NCI-H1436 treated with DMSO at 0.1 percent for 48 hours (cell line): ENCODE measurements at places on chromosomes 2 and 18.

DNA sequence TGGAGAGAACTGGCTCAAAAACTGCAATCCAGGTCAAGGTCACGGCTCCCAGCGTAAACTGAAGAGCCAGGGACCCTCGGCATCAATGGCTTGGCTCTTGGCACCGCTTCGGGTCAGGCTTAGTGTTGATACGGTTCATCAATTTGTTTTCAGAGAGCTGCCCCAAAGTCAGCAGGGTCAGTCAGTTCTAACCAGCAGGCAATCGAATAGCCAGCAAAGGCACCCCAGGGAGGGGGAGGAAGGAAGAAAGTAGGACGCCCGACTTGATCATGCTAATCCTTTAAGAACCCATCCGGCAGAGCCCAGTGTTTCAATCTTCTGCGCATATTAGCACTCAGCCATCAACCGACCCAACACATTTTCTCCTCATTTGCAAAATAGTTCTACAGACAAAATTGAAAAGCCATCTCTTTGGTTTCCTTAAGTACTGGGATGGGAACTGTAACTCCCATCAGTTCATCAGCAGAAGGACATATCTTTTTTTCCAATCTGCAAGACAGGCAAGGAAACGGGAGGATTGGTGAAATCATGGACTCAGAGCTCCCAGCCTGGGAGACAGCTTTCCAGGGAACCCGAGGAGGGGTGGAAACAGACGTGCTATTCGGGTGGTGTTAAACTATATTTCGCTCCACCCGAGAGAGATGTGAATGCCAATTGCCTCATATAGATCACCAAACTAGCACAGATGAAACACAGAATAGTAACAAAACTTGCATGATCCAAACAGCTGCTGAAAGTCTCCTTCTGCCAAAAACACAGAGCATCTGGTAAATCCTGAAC, 40.7 kb upstream of the CABLES1 start:
- DNase-seq = no peak

DNA sequence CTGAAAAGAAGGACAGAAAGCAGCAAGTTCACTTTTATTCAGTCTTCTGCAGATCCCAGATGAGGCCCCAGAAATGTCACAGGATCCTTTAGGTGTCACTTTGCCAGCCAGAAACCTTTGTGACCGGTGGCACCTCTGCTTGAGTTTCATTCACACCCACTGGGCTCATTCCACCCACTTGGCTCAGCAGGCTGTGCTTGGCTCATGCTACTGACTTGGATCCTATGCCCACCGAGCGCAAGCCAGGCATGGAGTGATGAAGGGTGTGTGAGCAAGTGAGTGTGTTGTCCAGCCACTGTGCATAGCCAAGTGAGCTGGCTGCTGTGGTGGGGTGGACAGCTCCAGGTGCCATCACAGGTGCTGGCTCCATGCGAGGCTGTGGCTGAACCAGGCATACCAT, 357.0 kb upstream of the GULP1 start:
- DNase-seq = no peak

DNA sequence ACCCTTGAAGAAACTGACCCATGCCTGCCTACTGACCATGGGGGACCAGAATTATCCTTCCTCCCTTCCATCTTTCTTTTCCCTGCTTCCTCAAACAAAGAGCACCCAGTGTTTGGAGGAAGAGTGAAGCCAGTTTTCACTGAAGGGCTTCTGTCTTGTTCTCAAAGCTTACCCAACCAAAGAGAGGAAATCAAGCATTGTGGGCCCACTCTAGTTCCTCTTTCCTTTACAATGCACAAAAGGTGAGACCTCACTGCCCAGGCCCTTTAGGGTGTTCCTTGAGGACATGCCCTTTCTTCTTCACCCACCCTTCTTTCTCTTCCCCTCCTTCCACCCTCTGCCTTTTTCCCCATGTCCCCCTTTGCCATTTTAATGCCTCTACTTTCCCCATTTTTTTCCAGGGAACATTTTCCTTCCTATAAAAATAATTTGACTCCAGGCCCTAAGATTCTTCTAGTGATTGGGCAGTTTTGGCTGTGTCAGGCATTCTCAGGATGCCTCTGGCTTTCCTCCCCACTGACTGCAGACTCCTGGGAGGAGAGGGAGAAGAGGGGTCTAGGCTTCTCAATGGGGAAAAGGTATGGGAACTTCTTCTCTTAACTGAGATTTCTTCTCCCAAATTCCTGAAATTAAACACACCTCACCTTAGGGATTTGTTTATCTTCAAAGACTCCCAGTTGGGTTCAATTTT, 126.6 kb upstream of the RMDN2 start:
- DNase-seq = no peak

DNA sequence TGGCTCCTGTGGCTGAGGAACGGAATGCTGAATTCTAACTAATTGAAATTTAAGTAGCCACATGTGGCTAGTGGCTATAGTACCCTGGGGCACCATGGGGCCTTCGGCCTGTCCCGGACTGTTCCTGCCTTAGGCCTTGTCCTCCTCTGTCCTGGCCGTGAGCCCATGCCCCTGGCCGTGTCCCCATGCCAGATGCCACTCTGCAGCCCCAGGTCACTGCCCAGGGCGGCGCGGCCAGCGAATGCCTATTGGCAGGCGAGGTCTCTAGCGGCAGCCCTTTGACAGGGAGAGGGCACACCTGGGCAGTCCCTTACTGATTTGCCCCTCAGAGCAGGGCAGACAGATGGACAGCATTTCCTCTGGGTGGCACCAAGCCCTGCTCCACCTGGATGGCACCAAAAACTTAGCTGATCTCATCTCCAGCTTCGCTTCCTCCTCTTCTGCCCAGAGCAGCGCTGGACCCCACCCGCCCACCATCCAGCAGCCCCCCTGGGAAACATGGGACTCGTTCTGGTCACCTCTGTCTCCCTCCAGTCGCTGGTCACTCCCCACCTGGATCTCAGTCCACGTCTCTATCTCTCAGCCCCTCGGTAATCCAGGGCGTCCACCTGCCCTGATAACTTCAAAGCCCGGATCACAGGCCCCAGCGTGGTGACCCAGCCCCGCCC, 1.1 kb upstream of the DGKD start:
- DNase-seq = no peak

DNA sequence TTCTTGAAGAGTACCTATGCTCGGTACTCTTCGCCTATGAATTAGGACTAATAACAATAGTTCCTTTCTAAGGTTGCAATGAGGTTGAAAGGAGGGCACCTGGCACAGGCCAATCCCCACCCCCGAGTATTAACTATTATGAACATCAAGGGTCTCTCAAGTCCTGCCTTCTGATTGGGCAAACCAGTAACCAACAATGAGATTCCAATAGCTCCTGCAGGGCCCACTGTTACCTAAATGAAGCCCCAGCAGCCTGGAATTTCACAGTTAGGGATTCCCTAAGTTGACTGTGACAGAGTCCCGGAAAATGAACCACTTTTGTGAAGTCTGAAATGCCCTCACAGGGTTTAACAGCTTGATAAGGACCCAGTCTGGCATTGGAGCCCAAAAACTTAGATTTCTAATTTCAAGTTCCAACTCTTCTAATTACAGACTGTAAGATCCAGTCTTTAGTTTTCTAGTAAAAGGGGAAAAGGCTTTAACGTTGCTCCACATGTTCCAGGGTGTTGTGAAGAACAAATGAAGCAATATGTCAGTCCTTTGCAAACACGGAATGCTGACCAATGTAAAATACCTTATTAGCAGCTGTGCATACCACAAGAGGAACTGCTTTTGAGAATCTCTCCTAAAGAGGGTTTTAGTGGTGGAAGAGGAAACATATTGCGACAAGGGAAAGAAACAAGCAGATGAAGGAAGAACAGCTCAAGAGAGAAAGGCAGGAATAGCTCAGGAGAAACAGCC, 277.7 kb upstream of the MAP2 start:
- DNase-seq = no peak

DNA sequence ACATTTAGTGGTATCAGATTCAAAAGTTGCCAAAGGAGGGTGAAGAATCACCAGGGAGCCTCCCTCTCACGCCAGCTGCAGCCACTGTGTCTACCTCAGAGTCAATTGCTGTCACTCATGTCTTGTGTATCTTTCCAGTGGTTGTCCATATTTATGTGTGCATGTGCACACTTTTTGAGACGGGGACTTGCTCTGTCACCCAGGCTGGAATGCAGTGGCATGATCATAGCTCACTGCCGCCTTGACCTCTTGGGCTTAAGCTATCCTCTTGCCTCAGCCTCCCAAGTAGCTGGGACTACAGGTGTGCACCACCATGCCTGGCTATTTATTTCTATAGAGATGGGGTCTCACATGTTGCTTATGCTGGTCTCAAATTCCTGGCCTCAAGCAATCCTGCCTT, 4.0 kb downstream of the MOCOS start:
- DNase-seq = no peak

DNA sequence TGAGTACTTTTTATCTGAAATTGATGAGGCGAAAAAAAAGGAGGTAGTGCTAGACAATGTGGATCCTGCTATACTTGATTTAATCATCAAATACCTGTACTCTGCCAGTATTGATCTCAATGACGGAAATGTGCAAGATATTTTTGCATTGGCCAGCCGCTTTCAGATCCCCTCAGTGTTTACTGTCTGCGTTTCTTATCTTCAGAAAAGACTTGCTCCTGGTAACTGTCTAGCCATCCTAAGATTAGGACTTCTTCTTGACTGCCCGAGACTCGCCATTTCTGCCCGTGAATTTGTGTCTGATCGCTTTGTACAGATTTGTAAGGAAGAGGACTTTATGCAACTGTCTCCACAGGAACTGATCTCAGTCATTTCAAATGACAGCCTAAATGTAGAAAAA, 453 bp downstream of the KLHL41 start:
- no peak for DNase-seq

DNA sequence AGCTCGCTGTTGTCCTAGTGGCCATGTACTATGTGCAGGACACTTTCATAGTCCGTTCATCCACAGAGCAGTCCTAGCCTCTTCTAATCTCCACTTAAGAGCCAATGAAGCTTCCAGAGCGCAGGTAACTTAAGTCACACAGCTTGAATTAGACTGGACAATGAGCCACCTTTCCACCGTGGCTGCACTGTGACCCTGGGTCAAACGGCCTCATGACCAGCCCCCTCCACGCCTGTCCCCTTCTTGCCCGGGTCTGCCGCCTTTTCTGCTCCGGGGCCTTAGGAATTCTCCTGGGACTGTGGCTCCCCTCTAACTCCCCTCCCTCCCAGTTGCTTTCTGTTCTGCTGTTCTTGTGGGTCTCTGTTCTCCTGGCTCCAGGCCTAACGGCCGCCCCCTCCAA, 8.4 kb upstream of the PRKCE start:
- no peak for DNase-seq

- no peak for DNase-seq
Observed at GRCh38 chr2:101360232-101360631, 27.1 kb downstream of the CREG2 start.

DNA sequence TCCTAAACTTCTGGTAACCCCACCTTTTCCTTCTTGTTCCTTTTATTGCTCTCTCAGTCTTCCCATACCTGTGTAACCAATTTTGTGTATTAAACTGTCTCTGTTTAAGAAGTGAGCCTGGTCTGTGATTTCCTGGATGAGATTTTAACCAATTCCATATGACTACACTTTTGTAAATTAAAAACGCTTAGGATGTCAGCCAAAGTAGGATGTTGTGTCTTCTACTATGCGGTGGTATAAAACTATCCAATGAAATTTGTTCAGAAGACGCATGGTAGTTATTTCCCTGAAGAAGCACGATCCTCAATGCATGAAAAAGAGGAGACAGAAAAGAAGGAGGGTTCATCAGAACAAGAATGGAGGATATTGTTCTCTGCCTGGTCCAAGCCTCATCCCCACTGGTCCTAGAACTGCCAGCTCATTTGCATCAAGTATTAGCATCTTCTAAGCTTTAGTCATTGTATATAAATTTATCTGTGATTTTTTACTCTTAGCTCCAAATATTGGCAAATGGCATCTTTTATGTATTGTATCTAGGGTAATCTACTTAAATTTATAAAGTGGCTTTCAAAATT, 127.4 kb downstream of the TGIF1 start:
- DNase-seq = no peak

DNA sequence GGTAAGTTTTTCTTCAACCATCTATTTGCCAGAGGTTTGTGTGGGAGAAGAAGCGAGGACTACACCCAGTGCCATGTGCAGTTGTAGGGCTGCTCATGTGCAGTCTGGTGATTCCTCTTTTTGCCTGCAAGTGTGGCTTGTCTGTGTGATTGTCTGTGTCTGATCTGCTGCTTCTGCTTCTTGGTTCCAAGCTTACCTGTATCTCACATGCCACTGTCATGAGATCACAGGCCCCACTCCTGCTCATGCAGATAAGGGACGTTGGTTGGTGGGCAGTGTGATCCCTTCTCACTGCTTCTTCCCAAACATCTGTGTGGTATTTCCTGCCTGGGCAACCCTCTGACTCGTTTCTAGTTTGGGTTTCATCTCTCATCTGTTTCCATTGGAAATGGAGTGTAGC, 27.1 kb downstream of the RRM2 start:
- DNase-seq = no peak

GRCh38 chr2:148896136-148896535, 21.1 kb downstream of the KIF5C start:
- no peak for DNase-seq

- no peak for DNase-seq
Observed at GRCh38 chr2:38123911-38124310, 48.0 kb upstream of the CYP1B1 start.

DNA sequence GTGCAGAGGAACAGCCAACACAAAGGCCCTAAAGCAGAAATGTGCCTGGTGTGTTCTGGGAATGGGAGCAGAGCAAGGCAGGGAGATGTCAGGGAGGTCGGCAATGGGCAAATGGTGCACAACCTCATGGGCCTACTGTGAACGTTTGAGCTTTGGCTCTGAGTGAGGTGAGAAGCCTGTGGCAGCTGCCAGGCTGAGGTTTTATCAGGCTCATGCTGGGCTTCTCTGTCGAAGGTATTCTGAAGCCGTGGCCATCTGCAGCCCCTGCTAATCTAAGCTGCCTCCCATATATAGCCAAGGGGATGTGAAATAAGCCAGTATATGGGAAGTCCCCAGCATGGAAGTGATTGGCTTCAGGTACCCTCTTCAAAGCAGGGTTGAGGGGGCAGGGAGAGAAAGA, 193.3 kb downstream of the SLC4A3 start:
- no peak for DNase-seq

DNA sequence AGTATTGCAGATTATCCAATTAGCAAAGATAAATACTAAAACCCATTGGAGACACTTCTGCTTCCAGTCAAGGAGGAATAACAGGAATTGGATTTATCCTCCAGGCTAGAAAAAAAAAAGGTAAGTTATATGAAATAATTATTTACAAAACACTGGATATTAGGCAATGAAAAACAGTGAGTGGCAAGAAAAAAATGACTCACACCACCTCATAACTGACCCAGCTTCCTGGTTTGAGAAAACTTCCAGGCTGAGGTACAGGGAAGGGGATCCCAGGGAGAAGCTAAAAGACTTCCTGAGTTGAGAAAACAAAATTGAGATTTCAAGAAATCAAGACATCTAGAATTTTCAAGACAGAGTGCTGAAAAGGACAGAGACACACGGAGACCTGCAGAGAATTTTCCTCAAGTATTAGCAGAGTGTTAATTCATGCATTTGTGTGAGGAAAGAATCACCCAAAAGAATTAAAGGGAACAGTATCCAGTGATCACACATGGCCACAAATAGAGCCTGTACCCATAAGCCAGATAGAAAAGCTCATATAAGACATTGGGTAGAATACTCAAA, 17.4 kb downstream of the SRD5A2 start:
- no peak for DNase-seq

- DNase-seq = no peak
Observed at GRCh38 chr2:55929476-55929875, 5.9 kb upstream of the EFEMP1 start.

- no peak for DNase-seq
Observed at GRCh38 chr2:224893848-224894247, 148.4 kb downstream of the DOCK10 start.

GRCh38 chr2:75892490-75892889, 181.8 kb upstream of the GCFC2 start:
- DNase-seq = no peak
